NCI-H69 (cell line): ENCODE measurements at places on chromosomes 3 and 15.
A peak's percentile ranks its signal among the peaks of the same experiment; 100 is the strongest.

GRCh38 chr3:164209363-164209762, 868.9 kb downstream of the SI start:
- no peak for DNase-seq

GRCh38 chr3:4584456-4585249, 91.5 kb downstream of the ITPR1 start:
- DNase-seq = no peak

DNA sequence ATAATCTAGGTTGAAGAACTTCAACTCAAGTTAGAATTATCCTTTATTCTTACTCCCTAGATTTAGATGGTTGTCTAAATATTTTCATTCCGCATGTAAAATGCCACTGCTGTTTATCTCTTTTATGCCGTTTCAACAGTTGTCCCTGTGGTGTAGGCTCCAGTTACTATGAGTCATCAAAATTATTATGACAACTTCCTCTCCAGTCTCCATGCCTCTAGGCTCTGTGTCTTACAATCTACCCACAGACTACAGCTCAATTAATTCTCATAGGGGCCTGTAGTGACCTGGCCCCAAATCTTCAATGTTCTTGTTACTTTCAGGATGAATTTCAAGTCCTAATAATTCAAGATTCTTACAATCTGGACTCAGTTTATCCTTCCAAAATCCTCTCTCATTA, 105.8 kb upstream of the UNC13C start:
- DNase-seq = peak; percentile 37

DNA sequence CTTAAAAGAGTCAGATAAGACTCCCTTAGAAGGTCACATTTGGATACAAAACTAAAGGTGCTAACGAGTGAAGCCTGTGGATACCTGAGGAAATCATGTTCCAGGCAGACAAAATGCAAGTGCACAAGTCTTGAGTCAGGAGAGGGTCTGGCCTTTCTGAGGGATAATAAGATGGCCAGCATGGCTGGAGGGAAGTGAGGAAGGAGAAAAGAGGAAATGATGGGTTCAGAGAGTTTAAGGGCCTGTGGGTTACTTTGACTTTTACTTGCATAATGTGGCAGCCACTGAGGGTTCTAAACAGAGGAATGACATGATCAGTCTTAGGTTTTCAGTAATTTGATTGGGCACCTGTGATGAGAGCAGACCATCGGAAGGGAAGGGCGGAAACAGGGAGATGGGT, 3.5 kb upstream of the ROPN1B start:
- no peak for DNase-seq

GRCh38 chr3:53065841-53066480, 20.1 kb upstream of the SFMBT1 start:
- peak; percentile 89 for DNase-seq

DNA sequence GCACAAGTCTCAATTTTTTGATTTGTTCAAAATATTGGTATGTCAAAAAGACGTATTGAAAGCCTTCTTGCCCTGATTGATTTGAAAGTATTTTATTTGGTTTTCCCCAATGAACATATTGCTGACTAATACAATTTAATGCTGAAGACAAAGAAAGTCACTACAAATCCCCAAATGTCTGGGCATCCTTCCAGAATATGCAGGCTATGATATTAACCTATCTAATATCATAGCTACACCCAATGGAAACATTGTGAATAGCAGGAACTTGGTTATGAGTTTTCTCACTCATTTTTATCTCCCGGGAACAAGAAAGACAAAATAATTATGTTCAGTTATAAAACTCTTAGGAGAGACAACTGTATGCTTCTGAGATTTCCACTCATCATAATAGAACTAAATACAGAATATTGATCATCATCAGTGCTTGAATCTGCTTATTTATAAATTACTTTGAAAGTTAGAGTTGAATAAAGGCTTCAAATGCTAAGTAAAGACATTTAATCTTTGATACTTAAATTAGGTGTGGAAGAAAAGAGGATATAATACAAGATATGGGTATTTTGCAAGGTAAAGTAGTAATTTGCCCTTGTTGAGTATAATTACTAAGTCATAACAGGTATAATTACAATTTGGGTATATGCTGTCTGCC, 483.9 kb downstream of the RBMS3 start:
- DNase-seq = peak; percentile 88

GRCh38 chr3:151305060-151305774, 11.4 kb downstream of the GPR87 start:
- peak; percentile 1 for DNase-seq

- DNase-seq = no peak
Measured at GRCh38 chr3:89025185-89025584, 82.2 kb upstream of the EPHA3 start.

DNA sequence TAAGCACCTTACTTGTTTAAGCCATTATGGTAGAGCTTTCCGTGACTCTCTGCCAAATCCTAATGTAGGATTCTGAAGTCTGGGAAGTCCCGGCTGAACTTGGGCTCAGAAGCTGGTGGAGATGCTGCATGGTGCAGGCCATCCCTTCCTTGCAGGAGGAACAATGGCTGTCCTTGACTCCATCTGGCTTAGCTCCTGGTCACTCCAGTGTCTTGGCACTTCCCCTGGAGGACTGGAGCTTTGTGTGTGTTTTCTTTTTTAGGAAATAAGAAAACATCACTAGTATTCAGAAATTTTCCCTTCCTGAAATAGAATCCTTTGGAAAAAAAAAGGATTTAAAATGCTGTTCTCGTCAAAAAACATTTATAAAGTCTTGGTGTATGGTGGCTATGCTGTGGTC, 209.3 kb upstream of the ROPN1 start:
- DNase-seq = no peak

DNA sequence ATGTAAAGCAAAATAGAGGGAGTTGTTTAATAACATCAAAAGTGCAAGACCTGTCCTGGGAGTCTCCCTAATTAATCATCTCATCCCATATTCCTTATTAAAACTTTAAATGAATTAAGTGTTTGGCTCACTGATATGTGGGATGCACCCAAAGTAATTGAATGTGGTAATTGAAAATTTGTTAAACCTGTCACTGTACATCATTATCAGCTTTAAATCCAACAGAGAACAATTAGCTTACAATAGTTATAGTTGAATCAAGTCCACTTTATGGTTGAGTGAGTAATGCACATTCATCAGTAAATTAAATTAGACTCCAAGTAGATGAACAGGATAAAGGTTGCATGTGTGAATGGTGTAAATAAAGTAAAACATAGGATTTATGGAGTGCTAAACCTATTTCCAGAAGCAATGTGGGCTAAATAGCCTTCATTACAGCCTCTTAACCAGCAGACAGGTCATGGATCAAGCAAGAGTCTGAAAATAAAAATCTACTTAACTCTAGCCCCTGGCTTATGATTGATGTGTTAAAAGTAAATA, 608.2 kb upstream of the CCDC54 start:
- peak; percentile 51 for DNase-seq

GRCh38 chr3:16168211-16168610, 6.3 kb upstream of the GALNT15 start:
- no peak for DNase-seq

DNA sequence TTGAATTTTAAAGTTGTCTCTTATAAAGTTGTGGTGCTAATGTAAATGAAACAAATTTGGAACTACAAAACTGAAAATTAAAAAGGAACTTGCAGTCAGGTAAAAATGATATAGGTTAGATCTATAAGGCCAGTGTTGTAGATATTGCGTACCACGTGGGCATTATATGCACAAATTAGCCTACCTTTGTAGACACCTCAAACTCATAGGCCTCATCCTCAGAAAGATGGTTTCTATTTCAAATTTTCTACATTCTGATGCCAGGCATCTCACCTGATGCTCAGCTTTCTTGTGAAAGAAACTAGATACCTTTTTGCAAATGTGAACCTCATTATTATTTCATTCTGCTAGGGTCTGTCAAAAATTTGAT, 25.6 kb downstream of the TMEM207 start:
- no peak for DNase-seq

DNA sequence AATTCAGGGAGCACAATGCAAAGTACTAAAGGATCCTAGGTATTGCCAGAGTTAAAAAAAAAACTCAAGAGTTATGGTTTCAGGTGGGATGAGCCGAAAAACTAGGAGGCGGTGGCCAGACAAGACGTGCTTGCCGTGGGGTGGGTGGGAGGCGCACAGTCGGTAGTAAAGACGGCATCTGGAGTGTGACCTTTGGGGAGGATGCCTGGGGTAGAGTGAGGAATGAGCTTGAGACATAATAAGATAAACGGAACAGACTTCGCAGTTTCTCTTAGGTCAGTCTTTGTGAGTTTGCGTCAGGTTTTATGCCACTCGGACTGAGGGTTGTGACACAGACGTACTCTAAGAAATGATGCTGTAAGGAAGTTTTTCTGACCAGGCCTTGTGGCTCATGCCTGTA, 139.6 kb downstream of the LRRK1 start:
- no peak for DNase-seq

DNA sequence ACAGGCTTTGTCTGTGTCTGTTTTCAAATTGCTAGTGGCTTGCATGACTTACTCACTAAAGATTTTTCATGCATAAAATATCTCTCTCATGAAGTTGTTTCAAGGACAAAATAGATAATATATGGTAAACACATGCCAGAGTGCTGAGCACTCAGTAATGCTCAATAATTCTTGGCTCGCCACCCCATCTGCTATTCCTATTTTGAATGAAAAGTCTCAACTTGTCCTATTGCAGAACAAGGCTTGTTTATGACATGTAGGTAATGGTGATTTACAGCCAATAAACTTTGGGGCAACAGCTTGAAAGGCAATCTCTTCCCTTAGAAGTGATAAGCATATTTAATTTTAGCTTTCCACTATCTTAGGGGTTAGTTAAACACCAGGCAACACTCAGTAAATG, 789.0 kb upstream of the ROBO1 start:
- no peak for DNase-seq

DNA sequence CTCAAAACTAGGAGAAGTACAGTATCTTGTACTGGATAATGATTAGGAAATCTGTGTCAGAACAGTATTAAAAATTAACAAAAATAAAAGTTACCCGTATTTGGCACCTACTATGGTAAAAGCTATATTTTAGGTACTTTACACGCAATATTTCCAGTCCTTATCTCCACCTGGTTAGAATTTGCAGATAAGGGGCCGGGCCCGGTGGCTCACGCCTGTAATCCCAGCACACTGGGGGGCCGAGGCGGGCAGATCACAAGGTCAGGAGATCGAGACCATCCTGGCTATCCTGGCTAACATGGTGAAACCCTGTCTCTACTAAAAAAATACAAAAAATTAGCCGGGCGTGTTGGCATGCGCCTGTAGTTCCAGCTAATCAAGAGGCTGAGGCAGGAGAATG, 28.4 kb downstream of the MKRN2OS start:
- no peak for DNase-seq

- peak; percentile 84 for DNase-seq
Measured at GRCh38 chr15:33215941-33216872, 21.7 kb upstream of the FMN1 start.

GRCh38 chr3:87350367-87351199, 74.2 kb upstream of the POU1F1 start:
- peak; percentile 56 for DNase-seq

- DNase-seq = no peak
Measured at GRCh38 chr15:49174902-49175301, 4.9 kb downstream of the GALK2 start.

DNA sequence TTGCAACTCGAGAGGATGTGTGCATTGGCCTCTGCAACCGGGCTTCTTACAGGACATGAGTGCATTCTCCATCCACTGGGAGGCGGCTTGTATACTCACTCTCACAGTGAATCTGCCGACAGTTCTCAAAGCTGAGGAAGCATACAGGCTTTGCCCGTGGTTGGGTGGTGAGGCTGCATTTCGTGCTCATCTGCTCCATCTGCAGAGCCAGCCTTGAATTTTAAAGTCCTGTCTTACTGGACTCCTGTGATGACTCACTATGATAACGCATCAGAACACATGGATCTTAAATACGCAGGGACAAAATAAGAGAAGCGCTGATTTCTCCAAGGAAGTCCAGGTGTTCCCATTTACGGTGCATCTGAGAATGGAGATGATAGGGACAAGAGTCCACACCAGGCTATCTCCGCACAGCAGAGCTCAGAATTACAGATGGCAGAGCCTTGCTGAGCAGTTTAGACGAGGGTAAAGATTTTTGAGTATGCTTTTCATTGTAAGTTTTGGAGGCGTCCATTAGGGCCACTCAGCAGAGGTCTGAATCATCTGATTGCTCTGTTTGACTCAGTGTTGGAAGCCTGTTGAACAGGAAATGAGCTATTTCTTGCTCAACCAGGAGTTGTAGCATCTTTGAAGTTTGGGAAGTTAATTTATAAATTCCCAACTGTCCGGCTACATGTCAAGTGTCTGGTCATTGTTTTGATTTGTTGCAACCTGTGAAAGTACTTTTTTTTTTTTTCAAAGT, 87.1 kb downstream of the GABRG3 start:
- DNase-seq = no peak

DNA sequence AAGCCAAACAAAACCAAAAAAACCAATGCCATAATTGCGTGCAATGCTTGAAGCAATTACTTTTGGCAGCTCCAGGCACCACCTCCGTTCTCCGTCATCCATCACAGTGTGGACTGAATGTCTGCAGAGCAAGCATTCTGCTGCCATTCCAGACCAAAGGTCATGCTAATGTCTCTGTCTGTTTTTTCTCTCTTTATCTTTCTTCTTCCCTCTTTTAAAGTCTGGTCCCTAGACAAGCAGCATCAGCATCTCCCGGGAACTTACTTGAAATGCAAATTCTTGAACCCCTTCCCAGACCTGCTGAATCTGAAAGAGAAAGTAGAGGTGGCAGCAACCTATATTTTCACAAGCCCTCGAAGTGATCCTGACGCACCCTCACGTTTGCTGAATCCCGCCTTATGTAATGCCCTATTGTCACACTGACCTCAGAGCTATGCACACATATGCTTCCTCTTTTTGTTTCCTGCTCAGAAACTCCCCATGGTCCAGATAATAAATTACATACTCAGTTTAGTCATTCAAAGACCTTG, 297.3 kb upstream of the PROK2 start:
- peak; percentile 33 for DNase-seq

GRCh38 chr3:35492841-35493240, 146.5 kb upstream of the ARPP21 start:
- no peak for DNase-seq

GRCh38 chr3:172770382-172770781, 19.9 kb downstream of the ECT2 start:
- DNase-seq = no peak

GRCh38 chr3:127851899-127852298, 29.6 kb upstream of the MGLL start:
- peak; percentile 96 for DNase-seq

DNA sequence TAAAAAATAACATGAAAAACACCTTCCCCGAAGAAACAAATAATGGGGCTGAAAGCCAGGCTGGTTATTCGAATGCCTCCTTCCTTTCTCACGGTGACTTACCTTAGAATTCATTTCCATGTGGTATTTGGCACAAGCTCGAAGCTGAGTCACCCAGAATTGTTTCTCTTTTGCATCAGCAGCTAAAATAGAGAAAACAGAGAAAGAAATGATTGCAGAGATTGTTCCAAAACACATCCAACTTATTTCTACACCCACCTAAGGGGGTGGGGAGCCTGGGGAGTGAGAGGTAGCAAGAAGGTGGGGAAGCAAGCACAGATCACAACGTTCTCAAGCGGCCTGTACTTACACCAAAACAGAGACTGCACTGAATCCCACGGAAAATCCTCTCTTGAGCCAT, 104.7 kb downstream of the OSBPL10 start:
- no peak for DNase-seq
